NCI-H524 (cell line): ENCODE measurements at places on chromosomes 4 and X.
A peak's percentile ranks its signal among the peaks of the same experiment; 100 is the strongest.

DNA sequence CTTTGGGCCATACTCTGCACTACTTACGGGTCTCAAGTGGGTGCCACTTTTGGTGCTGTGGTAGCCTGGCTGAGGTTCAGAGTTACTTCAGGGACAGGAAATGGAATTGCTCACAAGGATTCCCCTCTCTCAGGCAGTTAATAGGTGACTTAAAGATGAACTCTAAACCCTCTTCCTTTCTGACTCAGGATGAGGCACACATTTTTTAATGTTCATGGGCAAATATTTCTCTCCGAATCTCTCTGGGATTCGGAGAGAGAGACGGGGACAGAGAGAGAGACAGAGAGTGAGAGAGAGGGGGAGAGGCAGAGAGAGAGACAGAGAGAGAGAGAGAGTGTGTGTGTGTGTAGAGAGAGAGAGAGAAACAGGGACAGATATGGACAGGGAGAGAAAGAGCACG is 79.8 kb downstream of the NYX start:
- DNase-seq: no peak

- peak; percentile 78 for DNase-seq
Measured at GRCh38 chrX:13808293-13808692, 8.6 kb downstream of the GPM6B start.

DNA sequence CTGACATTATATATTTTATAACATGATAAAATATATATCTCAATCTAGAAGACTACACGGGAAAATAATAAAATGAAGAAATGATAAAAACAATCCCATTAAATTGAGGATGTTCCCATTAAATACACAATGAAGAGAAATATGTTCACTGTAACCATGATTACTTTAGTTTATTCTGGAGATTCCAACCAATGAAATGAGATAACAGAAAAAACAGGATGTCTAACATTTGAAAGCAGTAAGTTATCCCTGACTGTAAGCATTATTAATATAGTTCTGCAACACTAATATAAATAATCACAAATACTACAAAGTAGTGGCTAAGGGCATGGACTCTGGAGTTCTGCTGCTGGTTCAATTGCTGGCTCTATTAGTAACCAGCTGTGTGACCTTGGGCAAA is 169.4 kb downstream of the RNF150 start:
- DNase-seq: no peak

DNA sequence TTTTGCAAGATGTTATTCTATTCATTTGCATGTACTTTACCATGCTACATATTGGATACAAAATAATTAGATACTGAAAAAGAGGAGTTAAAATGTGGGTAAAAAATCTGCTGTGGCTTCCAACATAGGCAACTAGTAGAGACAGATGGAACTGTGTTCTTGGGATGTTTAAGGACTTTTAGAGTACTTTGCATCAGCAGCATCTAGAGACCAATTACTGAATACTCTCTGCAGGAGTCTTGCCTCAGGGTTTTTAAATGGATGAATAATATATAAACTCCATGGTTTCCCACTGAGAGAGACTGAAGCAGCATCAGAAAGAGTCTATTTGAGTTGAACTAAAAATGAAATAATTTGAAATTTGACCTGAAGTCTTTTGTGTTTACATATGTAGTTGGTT is 676.7 kb downstream of the GALNTL6 start:
- DNase-seq: peak; percentile 18

DNA sequence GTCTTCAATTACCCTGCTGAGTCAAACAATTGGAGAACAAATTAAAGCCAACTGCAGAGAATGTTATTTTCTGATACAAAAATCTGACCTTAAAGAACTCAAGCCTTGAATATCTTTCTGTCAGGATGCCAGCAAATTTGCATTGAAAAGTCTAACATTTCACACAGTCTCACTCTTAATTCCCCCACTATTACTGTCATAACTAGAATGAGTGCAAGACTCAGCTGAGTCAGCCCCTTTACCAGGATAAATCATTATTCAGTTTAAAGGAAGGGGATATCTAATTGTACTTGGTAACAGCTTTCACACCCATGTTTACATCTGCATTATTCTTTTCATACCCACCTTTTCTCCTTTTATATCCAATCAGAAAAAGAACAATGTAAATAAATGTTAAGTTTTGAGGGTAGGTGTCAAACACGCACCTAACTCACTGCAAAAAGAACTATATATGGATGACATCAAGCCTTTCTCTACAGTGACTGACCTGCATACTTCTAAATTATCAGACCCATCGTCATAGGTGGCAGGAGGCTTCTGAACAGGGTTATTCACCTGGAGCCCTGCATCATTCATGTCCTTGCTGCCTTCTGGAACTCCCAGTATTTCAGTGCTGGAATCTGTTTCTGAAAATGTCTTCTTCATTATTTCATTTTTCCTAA is 117.4 kb downstream of the TMA16 start:
- no peak for DNase-seq

- no peak for DNase-seq
Measured at GRCh38 chr4:119111296-119111695, 24.3 kb upstream of the MYOZ2 start.

- DNase-seq: no peak
Measured at GRCh38 chr4:95472534-95472933, 76.2 kb downstream of the UNC5C start.

GRCh38 chr4:89136525-89136924 is 25.2 kb downstream of the TIGD2 start:
- DNase-seq: no peak

- DNase-seq: no peak
Measured at GRCh38 chr4:8281519-8282133, 12.1 kb downstream of the HTRA3 start.

DNA sequence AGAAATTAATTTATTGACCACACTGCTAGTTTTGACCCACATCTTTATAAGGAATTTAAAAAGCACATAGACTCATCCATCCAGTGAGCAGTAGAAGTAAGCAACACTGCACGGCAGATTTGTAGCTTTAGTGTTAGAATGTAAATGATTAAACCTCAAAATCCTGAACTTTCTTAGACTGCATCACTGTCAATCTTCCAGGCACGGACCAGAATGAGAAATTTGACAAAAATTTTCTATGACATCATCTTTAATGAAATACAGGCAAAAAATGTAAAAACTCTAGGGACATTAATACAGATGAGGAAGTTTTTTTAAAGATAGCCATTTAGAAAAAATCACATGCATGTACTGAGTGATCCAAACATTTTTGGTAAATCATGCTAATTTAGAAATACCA is 29.2 kb downstream of the NLGN4X start:
- no peak for DNase-seq

DNA sequence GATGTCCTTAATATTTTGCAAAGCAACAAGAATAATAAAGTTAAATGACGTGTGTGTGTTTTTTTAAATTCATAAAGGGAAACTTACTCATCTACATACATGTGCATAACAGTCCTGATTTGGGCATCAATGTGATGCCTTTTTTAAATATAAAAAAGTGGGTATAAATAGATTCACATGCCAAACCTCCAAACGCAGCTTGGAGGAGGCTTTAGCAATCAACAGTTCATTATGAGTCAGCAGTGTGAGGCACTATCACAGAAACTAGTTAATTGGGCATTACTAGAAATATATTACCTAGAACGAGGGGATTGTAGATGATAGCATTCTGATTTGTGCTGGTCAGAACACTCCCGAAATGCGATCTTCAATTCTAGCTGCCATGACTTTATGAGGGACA is 115.1 kb downstream of the HS6ST2 start:
- DNase-seq: no peak

DNA sequence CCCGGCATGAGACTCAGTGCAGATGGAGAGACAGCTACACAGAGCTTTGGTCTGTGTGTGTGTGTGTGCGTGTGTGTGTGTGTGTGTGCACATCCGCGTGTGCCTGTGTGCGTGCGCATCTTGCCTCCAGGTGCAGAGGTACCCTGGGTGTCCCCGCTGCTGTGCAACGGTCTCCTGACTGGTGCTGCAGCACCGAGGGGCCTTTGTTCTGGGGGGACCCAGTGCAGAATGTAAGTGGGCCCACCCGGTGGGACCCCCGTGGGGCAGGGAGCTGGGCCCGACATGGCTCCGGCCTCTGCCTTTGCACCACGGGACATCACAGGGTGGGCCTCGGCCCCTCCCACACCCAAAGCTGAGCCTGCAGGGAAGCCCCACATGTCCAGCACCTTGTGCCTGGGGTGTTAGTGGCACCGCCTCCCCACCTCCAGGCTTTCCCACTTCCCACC is 14.3 kb downstream of the FGFR3 start:
- no peak for DNase-seq
